ENCODE measurements at places on chromosomes 7 and 10.

DNA sequence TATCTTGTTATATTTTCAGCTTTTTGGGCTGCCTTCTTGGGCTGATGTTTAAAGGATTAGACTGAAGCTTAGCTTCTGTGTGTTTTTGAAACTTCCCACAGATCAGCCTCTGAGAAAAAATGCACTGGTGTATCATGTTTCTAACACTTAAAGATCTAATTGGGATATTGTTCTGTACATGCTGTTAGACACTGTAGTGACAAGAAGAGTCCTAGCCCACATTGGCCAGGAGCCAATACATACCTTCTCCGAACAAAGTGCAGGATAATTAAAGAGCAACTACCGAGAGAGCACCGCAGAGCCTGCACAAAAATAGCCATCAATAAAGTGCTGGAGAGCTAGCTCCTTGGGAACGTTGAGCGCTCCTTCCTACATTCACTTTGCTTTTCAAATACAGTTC lies 289.4 kb upstream of the SP8 start:
- no peak for DNase-seq

DNA sequence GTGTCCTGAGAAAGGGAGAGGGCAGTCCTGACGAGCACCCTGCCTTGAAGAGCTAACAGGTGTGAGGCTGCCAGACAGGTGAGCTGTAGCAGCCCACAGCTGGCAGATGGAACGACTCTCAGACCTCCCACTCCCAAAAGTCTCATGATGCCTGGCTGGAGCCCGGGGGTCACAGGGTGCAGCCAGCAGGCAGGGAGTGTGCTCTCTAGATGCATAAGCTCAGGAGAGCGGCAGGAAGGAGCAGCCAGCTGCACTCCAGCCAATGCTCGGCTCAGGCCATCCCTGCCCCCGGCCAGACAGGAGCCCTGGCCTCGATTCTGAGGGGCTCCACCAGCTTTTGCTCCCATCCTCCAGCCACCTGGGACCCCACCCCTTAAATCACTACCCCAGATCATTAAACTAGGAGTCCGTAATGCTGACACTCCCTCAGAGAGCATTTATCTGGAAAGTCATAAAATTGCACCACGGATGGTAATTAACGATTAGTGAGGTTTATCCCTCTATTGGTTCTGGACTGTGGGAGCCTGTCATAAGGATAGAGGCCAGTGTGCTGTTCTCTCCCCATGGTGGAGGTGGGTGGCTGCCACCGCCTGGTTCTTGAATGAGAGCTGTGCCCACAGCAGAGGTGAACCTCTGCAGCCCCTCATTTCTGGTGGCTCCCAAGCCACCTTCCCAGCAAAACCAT lies 63.5 kb upstream of the ZMIZ1 start:
- DNase-seq, result no peak

- peak; percentile 63 for DNase-seq
These were observed 176.4 kb downstream of the ELFN1 start for GRCh38 chr7:1846331-1847065.

GRCh38 chr7:31074403-31075085 lies 22.4 kb downstream of the ADCYAP1R1 start:
- no peak for DNase-seq

DNA sequence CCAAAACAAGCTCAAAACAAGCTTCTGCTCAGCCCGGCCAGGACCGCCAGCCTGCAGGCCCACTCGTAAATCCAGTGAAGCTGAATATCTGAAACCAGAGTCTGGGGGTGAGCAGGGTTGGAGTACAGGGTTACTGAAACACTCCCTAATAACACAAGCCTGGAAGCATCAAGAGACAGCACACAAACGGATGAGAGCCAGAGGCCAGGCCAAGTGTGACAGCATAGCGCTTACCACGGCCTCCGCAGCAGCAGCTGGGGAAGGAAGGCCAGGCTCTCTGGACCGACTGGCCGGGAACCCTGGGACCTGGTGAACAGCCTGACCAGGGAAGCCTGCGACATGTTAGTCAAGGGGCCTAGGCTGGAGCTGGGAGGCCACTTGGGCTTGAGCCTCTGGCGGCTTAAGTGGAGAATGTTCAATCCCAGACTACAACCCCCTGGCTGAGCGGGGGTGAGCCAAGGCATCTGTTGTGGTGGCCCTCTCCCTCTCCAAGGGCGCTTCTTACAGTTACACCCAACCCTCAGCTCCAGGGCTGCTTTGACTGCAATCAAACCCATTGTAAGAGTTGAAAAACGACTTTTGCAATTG lies 21.7 kb upstream of the RNF32 start:
- no peak for DNase-seq

DNA sequence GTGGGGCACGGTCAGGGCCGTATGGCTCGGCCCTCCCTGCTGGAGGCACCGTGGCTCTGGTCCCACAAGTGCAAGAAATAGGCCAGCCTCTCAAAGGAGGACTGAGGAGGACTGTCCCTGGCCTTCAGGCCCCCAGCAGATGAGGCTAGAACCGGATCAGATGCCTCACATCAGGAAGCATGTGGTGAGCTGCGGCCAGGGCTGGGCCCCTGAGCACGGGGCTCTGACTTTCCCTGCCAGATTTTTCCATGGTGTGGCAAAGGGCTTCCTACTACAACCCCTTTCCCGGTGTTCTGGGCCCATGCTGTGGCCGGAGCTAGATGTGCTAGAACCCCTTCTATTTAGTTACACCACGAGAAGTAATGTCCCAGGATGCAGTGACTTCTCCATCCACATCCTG lies 100.4 kb downstream of the TCERG1L start:
- DNase-seq, result no peak

DNA sequence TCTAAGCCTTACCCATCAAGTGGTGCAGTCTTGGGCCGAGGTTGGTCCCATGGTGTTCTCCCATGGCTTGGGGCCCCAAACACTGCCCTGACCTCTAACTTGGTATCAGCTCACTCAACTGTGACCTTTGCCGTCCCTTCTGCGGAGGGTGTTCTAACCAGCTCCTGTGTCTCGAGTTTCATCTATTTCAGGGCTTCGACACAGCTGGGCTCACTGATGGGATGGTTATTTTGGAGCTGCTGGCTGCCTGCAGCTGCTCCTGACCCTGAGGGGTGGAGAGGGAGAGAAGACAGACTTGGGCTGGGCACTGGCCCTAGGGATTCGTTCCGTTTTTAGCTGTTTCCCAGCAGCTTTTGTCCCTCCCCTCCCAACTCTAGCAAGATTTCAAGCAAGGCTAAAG lies 86.9 kb downstream of the NEURL1 start:
- no peak for DNase-seq

DNA sequence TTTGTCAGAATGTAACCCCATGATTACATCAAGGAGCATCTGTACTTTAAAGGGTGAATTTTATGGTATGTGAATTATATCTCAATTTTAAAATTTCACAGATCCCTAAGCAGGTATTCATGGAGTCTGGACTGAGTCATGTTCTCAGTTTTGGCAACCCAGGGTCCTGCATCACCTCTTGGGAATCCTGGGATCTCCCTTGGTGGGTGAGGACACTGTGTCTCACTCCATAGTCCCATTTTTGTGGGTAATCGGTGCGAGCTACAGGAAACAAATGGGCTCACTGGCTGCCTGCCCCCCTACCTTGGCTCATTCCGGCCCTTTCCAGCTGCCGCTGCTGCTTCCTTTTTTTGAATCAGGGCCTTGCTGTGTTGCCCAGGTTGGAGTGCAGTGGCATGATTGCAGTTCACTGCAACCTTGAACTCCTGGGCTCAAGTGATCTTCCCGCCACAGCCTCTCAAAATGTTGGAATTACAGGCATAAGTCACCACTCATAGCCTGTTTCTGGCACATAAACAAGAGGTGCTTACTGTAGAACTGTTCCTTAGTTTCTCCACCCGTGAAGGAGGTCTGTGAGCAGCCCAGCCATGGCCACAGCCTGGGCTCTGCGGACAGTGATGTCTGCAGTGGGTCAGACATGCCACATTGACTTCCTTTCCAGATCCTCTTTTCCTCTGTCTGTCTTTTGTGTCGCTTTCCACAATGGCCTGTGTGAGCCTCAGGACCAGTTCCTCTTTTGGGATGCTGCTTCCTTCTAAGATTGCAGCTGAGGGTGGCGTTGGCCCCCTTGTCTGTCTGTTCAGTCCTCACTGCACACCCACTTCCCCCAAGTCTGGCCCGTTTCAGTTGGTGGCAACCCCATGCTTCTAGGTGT lies 14.5 kb downstream of the PALD1 start:
- DNase-seq, result peak; percentile 15

- no peak for DNase-seq
These were observed 649.8 kb upstream of the MBL2 start for GRCh38 chr10:53422223-53422888.

DNA sequence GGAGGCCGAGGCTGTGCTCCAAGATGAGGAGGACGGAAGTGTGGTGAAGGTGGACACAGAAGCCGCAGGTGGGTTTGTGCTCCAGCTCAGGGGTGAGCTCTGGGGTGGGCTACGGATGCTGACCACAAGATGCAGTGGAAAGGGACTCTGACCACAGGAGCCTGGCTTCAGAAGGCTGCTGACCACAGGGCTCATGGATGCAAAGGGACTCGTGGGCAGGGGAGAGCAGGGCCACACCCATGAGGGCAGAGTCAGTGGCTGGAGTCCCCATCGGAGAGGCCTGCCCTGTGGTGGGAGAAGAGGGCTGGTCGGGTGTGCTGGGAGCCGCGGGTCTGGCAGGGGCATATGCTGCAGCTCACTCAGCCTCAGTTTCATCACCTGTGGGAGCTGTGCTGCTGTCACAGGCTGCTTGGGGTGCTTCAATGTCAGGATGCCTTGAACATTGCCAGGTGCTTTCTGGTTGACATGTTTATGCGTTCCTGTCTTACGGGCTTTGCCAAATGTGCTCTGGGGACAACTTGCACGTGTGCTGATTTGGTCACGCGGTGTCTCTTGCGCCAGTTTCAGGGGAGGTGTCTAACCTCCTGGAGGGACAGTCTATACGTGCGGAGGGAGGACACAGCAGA lies 13.7 kb downstream of the SCART1 start:
- no peak for DNase-seq

DNA sequence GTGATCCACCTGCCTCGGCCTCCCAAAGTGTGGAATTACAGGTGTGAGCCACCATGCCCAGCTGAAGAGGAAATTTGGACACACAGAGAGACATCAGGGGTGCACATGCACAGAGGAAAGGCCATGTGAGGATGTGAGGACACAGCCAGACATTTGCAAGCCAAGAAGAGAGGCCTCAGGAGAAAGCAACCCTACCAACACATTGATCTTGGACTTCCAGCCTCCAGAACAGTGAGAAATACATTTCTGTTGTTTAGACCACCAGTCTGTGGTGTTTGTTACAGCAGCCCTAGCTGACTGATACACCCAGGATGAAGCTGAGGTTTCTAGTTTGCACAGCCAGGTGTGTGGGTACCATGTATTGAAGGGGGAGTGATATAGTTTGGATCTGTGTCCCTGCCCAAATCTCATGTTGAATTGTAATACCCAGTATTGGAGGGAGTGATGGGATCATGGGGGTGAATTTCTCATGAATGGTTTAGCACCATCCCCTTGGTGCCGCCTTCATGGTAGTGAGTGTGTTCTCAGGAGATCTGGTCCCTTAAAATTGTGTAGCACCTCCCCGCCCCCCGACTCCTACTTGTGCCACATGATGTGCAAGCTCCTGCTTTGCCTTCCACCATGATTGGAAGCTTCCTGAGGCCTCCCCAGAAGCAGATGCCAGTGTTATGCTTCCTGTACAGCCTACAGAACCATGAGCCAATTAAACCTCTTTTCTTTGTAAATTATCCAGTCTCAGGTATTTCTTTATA lies 64.7 kb upstream of the DUSP5 start:
- no peak for DNase-seq

DNA sequence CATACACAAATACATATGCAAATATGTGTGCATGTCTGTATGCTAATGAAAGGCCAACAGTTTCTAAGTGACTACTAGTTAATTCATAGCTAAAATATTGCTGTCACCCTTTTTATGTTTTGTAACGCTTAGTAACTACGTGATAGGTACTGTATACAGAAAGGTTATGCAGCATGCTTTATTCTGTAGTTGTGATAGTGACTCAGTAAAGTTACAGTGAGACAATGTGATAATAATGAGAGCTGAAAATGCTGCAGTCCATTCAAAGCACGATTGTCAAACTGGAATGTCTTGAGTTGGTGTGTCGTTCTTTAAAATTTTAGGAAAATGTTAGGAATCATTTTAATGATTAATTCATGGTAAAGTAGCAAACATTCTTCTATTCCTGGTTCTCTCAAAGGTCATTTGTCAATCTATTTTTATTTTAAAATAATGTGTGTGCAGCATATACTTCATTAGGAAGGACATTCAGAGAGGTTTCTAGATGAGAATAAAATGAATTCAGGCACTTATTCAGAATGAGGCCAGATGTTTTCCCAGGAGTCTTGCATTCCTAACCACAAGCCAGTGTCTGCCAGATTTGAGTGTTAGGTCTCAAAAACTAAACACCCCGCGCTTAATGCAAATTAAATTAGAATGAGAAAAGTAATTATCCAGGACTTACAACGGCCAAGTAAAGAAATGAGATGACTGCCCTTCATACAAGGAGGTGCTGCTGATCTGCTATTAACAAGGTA lies 408.8 kb upstream of the FZD8 start:
- no peak for DNase-seq

DNA sequence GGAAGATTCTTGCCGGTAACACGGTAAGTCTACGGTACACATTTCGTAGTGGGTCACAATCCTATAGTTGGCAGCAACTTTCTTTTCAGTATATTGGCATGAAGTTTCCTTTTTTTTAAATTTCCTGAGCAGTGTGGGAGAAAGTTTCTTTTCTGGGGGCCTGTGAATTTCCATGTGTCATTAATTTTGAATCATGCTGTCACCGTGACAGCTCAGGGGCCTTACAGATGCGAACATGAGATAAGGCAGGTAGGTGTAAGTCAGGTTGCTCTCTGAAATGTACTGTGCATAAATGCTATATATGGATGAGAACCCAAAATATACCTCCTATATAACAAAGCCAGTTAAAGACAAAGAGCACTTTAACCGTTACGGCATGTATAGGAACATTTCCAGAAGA lies 65.4 kb upstream of the SEM1 start:
- no peak for DNase-seq

DNA sequence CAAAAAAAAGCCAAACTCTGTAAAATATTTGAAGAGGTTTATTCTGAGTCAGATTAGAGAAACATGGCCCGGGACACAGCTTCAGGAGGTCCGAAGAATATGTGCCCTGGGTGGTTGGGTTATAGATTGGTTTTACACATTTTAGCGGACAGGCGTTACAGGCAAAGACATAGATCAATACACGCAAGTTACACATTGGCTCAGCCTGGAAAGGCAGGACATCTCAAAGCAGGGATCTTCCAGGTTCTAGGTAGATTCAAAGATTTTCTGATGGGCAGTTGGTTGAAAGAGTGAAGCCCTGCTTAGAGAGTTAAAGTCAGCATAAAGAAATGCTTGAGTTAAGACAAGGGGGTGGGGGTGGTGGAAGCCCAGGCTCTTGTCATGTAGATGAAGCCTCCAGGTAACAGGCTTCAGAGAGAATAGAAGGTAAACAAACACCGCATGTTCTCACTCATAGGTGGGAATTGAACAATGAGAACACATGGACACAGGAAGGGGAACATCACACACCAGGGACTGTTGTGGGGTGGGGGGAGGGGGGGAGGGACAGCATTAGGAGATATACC lies 464.3 kb upstream of the ADARB2 start:
- DNase-seq, result no peak

- no peak for DNase-seq
These were observed 65.7 kb upstream of the ASAH2 start for GRCh38 chr10:50316695-50317648.

Data from fibroblast of skin of right quadriceps (primary cell).